SW480 (cell line): ENCODE measurements at places on chromosomes 7 and 10.

DNA sequence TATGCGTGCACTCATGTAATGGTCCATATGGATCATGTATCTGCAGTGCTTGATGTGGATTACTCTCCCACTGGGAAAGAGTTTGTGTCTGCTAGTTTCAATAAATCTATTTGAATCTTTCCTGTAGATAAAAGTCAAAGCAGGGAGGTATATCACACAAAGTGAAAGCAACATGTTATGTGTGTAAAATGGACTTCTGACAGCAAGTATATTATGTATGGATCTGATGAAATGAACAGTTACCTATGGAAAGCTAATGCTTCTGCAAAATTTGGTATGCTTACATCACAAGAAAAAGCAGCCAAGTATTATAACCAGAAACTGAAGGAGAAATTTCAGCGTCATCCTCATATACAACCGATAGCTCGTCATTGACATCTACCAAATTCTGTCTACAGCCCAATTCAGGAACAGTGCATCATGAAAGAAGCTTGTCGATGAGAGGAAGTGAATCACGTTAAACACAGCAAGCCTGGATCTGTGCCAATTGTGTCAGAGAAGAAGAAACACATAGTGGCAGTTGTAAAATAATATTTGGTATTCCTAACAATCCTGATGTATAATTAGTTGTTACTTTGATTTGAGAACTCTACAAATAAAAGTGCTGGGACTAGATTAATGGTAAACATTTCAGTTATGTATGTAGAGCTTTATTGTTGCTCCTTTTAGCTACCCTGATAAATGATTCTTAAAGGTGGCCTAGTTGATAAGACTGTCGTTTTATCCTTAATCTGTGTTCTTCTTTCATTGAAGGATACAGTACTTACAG, 14.2 kb upstream of the SYPL1 start:
- DNase-seq = peak; percentile 53

- DNase-seq = no peak
Measured at GRCh38 chr7:72334698-72335097, 77.4 kb downstream of the CALN1 start.

GRCh38 chr10:130835068-130835467, 476.5 kb downstream of the TCERG1L start:
- DNase-seq = no peak

DNA sequence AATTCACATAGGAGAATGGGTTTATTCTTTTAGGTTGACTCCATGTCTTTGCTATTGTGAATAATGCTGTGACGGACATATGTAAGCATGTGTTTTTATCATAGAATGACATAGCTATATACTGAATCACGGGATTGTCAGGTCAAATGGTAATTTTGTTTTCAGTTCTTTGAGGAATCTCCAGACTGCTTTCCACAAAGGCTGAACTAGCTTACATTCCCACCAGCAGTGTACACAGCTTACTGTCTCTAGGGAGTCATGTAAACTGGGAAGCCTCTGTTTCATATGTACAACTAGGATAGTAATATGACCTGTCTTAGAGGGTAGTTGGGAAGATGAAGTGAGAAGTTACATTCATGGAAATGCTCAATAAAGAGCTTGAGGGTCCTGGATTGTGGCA, 6.8 kb upstream of the C10orf120 start:
- no peak for DNase-seq

DNA sequence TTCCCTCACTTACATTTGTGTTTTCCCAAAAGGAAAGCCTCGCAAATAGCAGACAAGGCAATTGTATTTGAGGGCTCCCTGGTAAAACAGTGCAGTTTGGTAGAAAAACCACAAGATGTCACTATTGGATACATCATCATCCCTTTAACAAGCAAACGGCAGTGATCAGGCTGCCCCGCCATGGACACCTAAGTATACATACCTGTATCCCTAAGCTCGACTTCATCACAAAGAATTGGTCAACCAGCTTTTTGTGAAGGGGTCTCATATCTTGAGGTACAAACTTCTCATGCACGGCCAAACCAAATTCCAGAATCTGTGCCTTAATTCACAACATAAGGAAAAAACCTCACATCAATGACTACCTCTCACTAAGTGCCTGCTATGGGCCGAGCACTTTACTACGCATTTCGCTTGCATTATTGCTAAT, 179.5 kb upstream of the IMMP2L start:
- peak; percentile 83 for DNase-seq

- DNase-seq = no peak
Measured at GRCh38 chr7:30147223-30147622, 12.4 kb downstream of the MTURN start.

DNA sequence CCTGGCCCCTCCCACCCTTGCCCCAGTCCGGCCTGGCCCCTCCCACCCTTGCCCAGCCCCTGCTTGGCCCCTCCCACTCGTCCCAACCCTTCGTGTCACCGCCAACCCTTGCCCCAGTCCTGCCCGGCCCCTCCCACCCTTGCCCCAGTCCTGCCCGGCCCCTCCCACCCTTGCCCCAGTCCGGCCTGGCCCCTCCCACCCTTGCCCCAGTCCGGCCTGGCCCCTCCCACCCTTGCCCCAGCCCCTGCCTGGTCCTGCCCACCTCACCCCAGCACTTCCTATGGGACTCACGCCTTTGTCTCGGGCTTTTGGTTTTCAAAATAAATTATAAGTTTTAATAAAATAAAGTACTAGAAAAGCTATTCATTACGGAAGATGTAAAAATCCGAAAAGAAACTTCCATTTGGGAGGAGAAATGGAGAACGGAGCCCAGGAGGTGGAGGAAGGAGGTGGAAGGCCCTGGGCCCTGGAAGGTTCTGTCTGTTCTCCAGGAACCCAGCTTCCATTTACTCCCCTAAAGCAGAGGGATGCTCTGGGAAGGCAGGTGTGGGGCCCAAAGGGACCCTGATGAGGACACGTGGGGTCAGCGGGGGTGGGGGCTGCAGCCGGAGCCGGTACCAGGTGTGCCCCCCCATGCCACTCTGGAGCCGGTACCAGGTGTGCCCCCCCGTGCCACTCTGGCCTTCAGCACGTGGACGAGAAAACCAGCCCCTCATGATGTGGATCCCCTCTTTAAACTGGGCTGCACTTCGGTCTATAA, 52.2 kb downstream of the PWWP2B start:
- no peak for DNase-seq

- DNase-seq = no peak
Measured at GRCh38 chr10:28294809-28295208, 8.1 kb downstream of the MPP7 start.

DNA sequence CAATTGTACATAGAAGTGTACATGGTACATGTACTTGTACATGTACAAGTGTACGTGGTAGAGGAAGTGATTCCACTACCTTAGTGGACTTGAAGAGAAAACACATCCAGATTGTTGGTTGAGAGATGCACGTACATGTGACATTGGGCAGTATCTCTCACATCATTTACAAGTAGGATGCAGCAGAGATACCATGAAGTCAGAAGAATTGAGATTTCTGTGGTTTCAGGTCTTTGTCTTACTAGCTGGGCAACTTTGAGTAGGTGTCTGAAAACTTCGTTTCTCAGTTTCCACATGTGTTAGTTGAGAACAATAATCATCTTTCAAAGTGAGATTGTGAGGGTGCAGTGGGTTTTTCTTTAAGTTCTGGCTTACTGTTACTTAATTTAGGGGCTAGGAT, 21.5 kb downstream of the CLDN12 start:
- DNase-seq = no peak
